Naive thymus-derived CD8-positive, alpha-beta T cell (primary cell): ENCODE measurements at places on chromosomes 5 and 9.

DNA sequence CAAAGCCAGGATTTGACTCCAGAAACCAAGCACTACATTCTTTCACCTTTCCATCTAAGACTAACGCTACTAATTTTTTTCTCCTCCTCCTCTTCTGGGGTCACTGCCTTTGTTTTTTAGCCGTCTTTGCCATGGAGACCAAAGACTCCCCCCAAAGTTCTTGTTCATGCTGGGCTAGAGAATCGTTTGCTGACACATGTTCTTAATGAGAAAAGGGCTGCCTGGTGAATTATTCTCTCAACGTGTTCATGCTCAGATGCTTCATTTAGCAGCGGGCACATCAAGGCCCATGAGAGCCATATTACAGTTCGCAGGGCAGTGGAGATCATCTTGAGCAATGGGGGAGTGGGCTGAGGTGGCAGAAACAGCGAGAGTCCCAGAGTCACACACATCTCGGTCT lies 134.9 kb downstream of the SLIT3 start:
- no peaks in the 10 kb centered on the region for H3K4me1 ChIP-seq
- H3K27me3 ChIP-seq = peaks cover 10% of the 10 kb centered on the region
- no peak overlapping the region for H3K4me3 ChIP-seq
- no peak overlapping the region for H3K27ac ChIP-seq

DNA sequence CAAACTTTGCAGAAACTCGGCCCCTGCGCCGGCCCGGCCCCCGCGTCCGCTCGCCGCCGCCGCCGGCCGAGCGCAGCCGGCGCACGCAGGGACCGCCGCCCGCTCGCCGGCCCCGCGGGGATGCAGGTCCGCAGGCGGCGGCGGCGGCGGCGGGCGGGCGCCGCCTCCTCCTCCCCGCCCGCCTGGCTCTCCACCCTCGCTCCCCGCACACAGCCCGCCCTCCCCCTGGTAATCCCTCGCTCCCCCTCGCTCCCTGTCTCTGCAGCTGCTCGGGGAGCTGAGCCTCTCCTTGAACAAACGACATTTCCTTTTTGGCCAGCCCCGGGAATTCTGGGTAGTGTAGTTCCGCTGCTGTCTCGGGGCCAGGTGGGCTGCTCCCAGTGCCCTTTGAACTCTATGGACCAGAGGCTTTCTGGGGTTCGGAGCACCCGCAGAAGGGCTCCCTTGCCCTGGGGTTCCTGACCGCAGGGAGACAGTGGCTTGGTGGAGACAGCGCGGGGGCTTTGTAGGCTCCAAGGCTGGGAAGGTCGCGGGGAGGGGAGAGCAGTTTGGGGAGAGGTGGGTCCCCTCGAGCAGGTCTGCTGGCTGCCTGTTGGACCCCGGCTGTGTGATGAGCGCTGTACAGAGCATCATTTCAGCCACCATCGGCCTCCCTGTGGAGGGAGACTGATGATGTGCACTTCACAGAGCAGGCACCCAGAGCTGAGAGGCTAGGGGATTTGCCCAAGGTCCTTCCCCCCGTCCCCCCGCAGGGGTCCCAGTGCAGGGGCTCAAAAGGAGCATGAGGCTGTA lies 1.8 kb upstream of the FAM78A start:
- peak; percentile 70 for DNase-seq
- H3K27ac ChIP-seq = peak overlapping the region; percentile 89
- peak overlapping the region; percentile 91 for H3K4me3 ChIP-seq
- peaks cover 1% of the 10 kb centered on the region for H3K27me3 ChIP-seq
- H3K4me1 ChIP-seq = peaks cover 29% of the 10 kb centered on the region

GRCh38 chr5:156154757-156155156 lies 172.2 kb upstream of the SGCD start:
- no peaks in the 10 kb centered on the region for H3K4me1 ChIP-seq
- H3K27me3 ChIP-seq = peaks cover 1% of the 10 kb centered on the region
- H3K36me3 ChIP-seq = no peaks in the 10 kb centered on the region
- H3K27ac ChIP-seq = no peak overlapping the region

- H3K27me3 ChIP-seq = peaks cover 48% of the 10 kb centered on the region
- H3K4me3 ChIP-seq = no peak overlapping the region
- peaks cover 3% of the 10 kb centered on the region for H3K4me1 ChIP-seq
- H3K27ac ChIP-seq = no peak overlapping the region
These were observed 38.8 kb downstream of the HK3 start for GRCh38 chr5:176860381-176860780.

GRCh38 chr5:68395926-68396511 lies 180.5 kb downstream of the PIK3R1 start:
- no peak overlapping the region for H3K27ac ChIP-seq
- no peaks in the 10 kb centered on the region for H3K36me3 ChIP-seq
- H3K4me3 ChIP-seq = no peak overlapping the region

DNA sequence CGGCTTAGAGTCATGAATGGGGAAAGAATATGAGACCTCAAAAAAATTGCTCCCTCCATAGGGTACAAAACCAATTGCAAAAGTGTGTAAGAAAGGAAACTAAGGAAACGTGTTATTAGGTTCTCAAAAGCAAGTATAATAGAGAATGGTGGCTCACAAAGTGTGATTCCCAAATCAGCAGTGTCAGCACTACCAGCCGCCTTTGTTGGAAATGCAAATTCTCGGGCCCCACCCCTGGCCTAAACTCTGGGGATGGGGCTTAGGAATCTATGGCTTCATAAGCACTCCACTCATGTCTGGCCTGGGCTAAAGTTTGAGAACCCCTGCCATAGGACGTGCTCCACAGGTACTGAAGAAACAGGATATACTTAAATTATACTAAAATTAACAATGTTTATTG lies 1.6 kb upstream of the CCDC69 start:
- H3K27me3 ChIP-seq = no peaks in the 10 kb centered on the region
- peaks cover 8% of the 10 kb centered on the region for H3K36me3 ChIP-seq
- DNase-seq = no peak
- peak overlapping the region; percentile 94 for H3K4me3 ChIP-seq

DNA sequence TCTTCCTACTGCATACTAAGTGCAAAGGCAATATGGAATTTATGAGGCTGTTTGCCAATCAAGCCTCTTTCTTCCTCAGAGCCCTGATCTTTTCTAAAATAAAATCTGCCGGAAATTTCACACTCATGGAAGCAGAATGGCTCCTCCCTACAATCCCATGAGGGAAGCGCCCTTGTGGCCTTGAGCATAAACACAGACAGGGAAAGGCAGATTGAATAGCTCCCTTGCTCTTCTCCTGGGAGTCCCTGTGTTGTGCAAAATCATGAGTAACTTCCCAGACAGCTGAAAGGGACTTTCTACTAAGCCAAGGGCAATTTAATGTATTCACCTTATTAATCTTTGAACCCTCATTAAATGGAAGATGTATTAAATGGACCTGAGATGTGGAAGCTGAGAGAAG lies 226.1 kb upstream of the PIK3R1 start:
- H3K4me1 ChIP-seq = no peaks in the 10 kb centered on the region
- H3K36me3 ChIP-seq = no peaks in the 10 kb centered on the region
- H3K27ac ChIP-seq = no peak overlapping the region
- no peak overlapping the region for H3K4me3 ChIP-seq
- no peaks in the 10 kb centered on the region for H3K27me3 ChIP-seq

DNA sequence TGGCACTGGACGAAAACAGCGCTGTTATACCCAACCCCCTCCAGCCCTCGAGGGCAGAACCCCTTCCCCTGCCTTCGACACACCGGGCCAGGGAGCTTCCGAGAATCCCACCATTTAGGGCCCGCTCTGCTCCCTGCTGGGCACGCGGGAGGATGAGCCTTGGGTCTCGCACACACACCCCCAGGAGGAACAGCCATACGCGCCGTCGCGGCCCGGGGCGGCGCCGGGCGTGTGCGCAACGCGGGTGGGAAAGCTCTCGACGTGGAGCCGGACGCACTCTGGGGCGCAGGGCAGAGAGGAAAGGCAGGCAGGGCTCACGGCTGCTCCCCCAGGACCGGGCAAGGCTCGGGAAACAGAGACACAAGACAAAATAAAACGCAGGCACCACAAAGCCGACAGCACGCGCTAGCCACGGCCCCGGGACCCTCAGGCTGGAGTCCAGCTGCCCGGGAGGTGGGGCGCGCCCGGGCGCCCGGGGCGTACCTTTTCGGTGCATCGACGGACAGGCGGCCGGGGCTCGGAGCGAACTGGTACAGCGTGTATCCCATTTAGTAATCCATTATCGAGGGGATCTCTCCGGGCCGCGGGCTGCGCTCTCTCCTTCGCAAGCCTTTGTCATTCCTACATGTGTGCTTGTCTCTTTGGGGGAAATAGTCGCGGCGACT lies 789 bp downstream of the SEMA6A start:
- no peak for DNase-seq
- no peak overlapping the region for H3K27ac ChIP-seq
- peak overlapping the region; percentile 74 for H3K4me3 ChIP-seq

- DNase-seq = no peak
- no peak overlapping the region for H3K4me3 ChIP-seq
- no peaks in the 10 kb centered on the region for H3K4me1 ChIP-seq
- no peaks in the 10 kb centered on the region for H3K27me3 ChIP-seq
These were observed 70.5 kb downstream of the FOCAD start for GRCh38 chr9:20754556-20754955.

- H3K4me1 ChIP-seq = peaks cover 17% of the 10 kb centered on the region
- no peak overlapping the region for H3K4me3 ChIP-seq
- no peaks in the 10 kb centered on the region for H3K27me3 ChIP-seq
- no peaks in the 10 kb centered on the region for H3K36me3 ChIP-seq
- no peak for DNase-seq
These were observed 206.8 kb downstream of the SAXO1 start for GRCh38 chr9:18826248-18826647.

DNA sequence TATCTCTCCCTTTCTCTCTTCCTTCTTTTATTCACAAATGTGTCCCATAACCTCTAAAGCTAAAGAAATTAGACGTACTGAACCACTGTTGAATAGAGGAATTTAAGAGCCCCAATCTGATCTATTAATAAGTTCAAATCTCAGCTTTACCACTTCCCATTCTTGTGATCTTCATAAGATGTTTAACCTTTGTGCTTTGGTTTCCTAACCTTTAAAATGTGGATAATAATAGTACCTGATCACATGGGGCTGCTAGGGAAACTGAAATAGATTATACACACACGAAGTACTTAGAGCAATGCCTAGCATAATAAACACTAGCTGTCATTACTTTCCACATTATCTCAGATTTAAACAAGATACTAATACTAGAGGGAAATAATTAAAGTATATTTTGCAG lies 324.3 kb upstream of the SEMA6A start:
- no peak for DNase-seq
- H3K27me3 ChIP-seq = no peaks in the 10 kb centered on the region
- H3K27ac ChIP-seq = no peak overlapping the region
- no peaks in the 10 kb centered on the region for H3K4me1 ChIP-seq
- H3K4me3 ChIP-seq = no peak overlapping the region

- peaks cover 18% of the 10 kb centered on the region for H3K27me3 ChIP-seq
- H3K4me3 ChIP-seq = no peak overlapping the region
These were observed 70.6 kb upstream of the OLFM1 start for GRCh38 chr9:135016876-135017275.

- no peaks in the 10 kb centered on the region for H3K4me1 ChIP-seq
- H3K36me3 ChIP-seq = peaks cover 3% of the 10 kb centered on the region
- H3K27me3 ChIP-seq = no peaks in the 10 kb centered on the region
- no peak overlapping the region for H3K4me3 ChIP-seq
- no peak overlapping the region for H3K27ac ChIP-seq
- DNase-seq = no peak
These were observed 433.8 kb upstream of the CDH9 start for GRCh38 chr5:27472000-27472763.

GRCh38 chr5:115317320-115317719 lies 20.9 kb upstream of the CCDC112 start:
- H3K4me1 ChIP-seq = no peaks in the 10 kb centered on the region
- peaks cover 6% of the 10 kb centered on the region for H3K27me3 ChIP-seq
- H3K4me3 ChIP-seq = no peak overlapping the region
- no peaks in the 10 kb centered on the region for H3K36me3 ChIP-seq
- DNase-seq = no peak
- no peak overlapping the region for H3K27ac ChIP-seq

- H3K36me3 ChIP-seq = no peaks in the 10 kb centered on the region
- DNase-seq = no peak
- H3K4me1 ChIP-seq = peaks cover 26% of the 10 kb centered on the region
- H3K27me3 ChIP-seq = peaks cover 37% of the 10 kb centered on the region
- no peak overlapping the region for H3K27ac ChIP-seq
These were observed 2.6 kb upstream of the DAPK1 start for GRCh38 chr9:87494970-87495471.

DNA sequence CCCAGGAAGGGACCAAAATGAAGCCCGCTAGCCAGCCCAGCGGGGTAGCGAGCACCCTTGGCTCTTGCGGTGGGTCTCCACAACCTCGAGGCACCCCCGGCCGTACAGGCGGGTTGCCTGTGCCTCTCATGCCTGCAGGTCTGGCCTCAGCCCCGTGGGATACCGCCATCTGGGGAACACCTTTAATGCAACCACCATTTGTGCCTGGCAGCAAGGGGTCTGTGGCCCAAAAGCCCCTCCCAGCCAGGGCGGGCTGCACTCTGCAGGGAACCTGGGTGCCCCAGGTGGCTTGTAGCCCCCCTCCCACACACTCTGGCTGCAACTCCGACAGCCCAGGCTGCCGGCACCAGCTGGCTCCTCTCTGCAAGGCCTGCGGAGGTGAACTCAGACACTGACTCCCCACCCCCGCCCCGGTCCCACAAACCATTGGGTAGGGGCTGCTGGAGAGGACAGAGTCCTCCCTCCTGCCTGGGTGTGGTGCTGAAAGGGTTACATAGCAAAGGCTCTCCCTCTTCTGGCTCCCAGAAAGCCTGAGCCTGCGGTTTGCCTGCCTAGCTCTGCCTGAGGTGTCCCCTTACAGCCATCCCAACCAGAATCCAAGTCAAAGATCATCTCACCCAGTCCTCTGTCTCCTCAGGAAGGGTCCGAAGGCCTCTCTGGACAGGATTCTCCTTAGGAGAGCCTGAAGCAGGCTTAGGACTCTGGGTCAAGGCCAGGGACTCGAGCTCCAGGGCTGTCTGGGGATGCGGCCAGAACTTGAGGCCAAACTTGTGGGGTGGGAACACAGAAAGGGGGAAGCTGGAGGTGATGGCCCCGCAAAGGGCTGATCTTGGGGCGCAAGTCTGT lies 109.4 kb downstream of the PSD2 start:
- peaks cover 6% of the 10 kb centered on the region for H3K4me1 ChIP-seq
- H3K4me3 ChIP-seq = no peak overlapping the region

GRCh38 chr5:395156-395920 lies 47.6 kb upstream of the EXOC3 start:
- no peak overlapping the region for H3K27ac ChIP-seq
- no peak for DNase-seq
- H3K27me3 ChIP-seq = peaks cover 19% of the 10 kb centered on the region
